ENCODE measurements at places on chromosomes 5 and 9.

GRCh38 chr9:104580562-104580961, 11.6 kb downstream of the OR13C8 start:
- no peak for DNase-seq

GRCh38 chr5:172165465-172165864, 22.6 kb downstream of the STK10 start:
- no peak for DNase-seq

DNA sequence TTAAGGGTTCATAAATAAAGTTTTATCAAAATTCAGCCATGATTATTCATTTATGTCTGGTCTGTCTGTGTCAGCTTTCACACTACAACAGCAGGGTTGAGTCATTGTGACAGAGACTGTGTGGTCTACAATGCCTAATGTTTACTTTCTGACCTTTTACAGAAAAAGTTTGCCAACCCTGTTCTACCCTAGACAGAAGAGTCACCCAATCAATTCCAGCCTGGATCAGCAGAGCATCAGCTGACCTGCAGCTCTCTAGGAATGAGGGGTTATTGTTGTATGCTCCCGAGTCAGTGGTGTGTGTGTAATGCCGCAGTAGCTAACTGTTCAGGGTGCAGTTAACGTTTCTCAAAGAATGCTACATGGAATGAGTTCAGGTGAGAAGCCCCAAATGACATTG, 87.3 kb downstream of the HRH2 start:
- no peak for DNase-seq

DNA sequence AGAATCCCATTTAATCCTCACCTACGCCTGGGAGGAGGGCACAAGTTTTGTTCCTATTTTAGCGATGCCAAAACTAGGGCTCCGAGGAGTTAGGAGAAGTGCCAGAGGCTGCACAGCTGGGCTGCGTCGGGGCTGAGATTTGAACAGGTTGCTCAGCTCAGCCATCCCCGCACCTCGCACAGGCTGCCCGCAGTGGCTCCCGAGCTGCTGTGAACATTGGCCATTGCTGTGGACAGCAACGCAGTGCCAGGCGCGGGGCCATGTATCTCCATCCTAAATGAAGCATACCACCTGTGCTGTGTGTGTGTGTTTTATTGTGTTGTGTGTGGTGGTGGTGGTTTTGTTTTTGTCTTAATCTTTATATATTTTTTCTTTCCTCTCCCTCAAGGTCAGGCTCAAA, 52.0 kb downstream of the AK8 start:
- DNase-seq = no peak

GRCh38 chr9:89553451-89554010, 51.3 kb upstream of the GADD45G start:
- DNase-seq = no peak

GRCh38 chr9:27347889-27348288, 50.9 kb upstream of the EQTN start:
- DNase-seq = no peak

All from HCEC 1CT (cell line).